Upper lobe of left lung (tissue), 6 donors: ENCODE measurements at places on chromosomes 16 and 17.
A peak's percentile ranks its signal among the peaks of the same experiment; 100 is the strongest.

DNA sequence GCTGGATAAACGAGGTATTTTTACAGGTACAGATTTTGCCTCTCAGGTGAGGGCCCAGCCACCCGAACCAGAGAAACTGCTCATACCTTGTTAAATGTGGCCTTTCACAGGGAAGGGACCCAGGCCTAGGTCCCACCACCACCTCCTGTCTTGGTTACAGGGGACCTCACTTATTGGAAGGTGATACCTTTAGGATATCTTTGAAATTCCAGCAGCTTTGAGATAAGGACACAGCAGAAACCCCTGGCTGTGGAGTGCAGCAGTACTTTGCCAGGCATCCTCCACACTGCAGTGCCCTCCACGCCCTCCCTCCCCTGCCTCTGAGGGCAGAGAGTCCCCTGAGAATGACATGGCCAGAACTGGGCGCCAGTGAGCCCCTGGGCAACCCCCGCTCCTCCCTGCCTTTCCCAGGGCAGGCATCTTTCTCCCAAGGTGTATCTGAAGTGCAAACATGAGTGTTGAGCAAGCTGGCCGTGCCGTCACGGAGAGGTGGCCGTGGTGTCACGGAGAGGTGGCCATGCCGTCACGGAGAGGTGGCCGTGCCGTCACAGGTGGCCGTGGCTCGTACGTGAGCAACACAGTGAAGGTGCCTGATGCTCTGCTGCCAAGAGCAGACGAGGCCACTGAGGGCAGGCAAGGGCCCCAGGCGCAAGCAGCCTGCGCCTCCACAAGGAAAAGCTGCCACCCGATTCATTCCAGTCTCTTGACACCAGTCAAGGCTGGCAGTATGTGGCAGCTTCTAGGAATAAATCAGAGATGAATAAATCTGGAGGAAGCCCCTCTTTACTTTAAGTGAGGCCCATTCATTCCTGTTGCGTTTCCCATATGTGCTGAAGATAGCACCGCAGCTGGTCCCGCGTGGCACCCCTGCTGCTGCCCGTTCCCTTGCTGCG is 134.5 kb upstream of the CHMP6 start:
- DNase-seq = no peak

- DNase-seq = peak; percentile 41
These were observed 12.5 kb downstream of the DCAKD start for GRCh38 chr17:45038728-45039634.

GRCh38 chr16:81466356-81466980 is 21.9 kb downstream of the CMIP start:
- no peak for DNase-seq

DNA sequence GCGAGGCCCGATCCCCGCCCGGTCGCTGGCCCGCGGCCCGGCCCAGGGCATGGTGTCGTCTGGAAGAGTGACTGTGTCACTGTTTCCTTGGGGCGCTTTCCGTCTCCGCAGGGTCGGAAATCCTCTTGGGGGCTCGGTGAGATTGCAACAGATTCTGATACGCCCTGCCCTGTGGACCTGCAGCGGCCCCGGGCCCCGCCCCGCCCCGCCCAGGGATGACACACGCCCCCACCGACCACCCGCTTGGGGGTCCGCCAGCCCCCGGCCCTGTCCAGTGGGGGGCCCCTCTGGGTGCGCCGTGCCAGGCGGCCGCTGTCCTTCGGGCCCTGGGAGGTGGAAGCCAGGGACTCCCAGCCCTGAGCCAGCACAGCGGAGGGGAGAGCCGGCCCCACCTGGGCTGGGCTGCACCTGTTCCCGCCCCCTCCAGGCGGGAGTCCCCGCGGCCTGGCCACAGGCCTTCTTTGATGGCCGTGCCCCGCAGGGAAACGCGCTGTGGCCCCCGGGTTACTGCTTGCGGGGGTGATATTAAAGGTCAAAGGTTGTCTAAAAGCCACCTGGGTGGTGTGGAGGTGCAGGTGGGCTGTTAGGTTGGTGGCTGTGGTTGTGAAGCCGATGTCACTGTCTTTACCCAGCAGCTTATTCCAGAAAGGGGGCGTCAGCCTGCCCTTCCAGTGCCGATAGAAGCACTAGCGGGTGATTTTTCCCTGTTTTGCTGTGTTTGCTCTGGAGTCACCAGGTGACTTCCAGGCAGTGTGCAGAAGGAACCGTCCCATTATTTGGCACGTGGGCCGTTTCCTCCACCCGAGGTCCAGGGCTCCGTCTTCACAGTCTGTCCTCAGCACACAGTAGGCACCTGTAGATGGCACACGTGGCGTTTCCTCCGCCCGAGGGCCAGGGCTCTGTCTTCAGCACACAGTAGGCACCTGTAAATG is 752 bp downstream of the TBC1D24 start:
- no peak for DNase-seq

DNA sequence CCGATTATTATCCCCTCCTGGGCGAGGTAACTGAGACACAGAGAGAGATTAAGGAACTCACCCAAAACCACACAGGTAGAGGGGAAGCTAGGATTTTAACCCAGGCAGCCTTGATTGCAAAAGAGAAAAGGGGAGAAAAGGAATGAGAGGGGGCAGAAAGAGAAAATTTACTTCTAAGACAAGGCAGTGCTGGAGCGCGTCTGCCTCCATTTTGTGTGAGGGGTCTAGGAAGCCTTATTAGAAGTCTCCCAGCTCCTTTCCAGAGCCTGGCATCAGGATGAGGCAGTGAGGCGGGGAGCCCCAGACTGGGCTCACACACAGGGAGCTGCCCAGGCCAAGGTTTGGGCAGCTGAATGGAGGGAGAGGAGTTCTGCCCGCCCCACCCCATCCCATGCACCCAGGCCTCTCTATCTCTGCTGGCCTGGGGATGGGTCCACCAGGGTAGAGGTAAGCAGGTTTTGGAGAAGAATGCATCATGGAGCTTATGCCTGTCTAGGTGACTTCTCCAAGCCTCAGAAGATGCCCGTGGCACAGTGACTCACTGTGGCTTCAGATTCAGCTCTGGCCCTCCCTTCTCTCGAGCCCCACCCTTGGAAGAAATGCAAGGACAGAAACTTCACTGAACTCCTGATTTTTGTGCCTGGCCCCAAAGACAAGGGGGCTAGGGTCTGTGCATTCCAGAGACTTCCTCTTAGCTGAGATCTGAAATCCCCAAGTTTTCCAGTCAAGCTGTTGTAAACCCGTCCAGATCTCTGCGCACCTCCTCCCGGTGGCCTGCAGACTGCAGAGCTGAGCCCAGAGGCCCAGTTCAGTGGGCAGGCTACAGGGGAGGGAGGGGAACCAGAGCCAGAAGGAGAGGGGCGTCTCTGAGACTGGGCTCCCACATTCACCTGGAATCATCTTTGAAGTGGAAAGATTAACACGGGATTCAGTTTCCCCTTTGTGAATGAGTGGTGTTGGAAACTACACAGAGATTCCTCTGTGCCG is 95.1 kb upstream of the CDH5 start:
- no peak for DNase-seq

- DNase-seq = no peak
These were observed 145.5 kb upstream of the SOX9 start for GRCh38 chr17:71975331-71975801.

DNA sequence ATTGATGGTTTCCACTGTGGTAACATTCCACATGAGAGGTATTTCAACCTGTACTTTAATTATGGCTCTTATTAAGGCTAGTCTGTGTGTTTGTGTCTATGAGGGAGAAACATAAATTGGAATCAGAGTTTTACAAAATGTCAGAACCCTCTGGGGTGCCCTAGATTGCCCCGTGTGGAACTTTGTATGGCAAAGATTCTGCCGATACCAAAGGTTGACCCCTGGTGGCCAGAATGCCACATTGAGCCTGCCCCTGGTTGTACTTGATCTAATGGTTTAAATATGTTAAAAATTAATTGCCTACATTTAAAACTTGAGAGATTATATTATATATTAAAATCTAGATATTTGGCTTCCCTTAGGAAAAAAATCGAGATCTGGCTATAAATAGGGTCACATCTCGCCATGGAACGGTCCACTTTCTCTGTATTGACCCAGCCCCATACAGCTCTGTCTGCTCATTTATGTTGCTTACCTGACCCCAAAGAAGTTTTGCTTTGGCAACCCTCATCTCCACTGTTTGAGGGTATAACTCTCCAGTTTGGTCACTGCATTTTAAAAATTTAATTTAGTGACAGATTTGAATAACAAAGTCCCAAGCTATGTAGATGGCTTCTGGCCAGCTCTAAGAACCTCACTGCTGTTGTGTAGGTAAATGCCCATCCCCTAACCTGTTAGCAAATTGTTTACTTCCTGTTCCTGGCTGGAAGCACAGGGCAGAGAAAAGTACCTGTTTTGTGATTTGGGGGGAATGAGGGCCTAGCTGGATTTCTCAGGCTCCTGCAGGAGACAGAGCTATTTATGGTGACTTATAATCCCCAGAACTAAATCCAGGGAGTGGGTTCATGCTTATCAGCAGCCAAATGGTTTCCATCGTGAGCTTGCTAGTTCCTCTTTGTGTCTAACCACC is 95.0 kb downstream of the PLCG2 start:
- DNase-seq = no peak

GRCh38 chr16:79089735-79090284 is 510.7 kb downstream of the MAF start:
- DNase-seq = peak; percentile 44

DNA sequence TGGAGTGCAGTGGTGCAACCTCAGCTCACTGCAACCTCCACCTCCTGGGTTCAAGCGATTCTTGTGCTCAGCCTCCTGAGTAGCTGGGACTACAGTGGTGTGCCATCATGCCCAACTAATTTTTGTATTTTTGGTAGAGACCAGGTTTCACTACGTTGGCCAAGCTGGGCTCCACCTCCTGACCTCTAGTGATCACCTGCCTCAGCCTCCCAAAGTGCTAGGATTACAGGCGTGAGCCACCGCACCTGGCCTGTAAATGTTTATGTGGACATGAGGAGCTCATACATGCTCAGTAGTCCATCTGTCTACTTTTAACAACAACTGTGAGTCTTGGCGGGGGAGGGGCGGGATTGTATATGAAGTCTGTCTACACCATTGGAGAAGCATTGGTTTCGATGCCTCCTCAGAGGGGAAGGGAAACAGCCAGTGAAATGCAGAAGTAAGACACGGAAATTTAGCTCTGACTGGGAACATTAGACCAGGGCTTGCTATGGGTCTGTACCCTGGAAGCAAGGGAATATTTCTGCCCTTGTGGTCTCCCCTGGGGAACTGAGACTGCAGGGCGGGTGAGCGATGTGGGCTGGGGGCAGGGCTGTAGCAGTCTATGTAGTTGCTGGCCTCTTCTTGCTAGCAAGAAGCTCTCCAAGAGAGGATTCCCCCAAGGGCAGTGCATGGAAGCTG is 9.3 kb downstream of the NUBP1 start:
- peak; percentile 62 for DNase-seq

DNA sequence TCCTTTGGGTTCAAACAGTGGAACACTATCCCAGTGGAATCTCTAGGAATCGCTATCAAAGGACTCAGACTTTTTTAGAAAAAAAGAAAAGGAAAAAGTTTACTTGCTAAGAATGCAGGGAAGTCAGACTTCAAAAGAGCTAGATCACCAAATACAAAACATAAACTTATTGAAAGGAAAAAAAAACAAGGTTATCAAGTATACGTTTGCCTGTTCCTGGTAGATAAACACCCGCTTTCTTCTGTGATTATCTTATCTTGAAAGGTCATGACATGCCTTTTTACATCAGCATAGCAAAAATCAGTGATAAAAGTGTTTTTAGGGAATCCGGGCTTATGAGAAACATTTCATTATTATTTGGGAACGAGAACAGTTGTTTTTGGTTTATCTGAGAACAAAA is 129.3 kb upstream of the TMEM97 start:
- DNase-seq = no peak

DNA sequence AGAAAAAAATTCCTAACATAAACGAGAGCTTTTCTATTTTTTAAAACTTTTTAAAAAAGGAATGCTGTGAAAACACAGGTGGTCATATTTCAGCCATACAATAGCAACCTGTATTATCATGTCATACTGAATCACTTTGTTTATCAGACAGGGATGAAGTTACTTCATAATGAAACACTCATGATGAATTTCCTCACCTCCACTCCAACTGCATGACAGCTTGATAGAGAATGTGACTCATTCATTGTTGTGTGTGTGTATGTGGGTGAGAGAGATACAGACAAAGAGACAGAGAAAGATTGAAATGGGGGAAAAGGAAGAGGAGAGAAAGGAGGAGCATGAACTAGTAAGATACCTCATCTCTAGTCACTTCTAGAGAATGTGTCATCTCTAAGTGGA is 109.0 kb downstream of the SYCE1L start:
- DNase-seq = no peak

- DNase-seq = no peak
These were observed 50.6 kb downstream of the MARCHF10 start for GRCh38 chr17:62757500-62757951.

GRCh38 chr17:17738901-17739300 is 57.6 kb downstream of the RAI1 start:
- no peak for DNase-seq

DNA sequence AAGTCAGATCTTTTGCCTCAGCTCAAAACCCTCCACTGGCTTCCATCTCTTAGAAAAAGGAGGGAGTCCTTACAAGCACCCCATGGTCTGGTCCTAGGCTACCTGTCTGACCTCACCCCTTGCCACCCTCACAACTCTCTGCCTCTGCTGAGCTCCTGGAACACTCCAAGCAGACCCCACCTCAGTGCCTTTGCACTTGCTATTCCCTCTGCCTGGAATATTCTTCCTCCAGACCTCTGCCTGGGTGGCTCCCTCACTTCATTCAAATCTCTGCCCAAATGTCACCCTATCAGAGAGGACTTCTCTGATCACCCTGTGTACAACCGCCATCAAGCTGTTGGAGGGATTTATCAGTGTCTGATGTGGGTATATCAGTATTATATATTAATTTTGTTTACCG is 37.4 kb downstream of the PMFBP1 start:
- DNase-seq = no peak
